ENCODE measurements at places on chromosomes 7 and 10.

GRCh38 chr7:380139-380485, 90.1 kb downstream of the FOXL3 start:
- no peak for DNase-seq

DNA sequence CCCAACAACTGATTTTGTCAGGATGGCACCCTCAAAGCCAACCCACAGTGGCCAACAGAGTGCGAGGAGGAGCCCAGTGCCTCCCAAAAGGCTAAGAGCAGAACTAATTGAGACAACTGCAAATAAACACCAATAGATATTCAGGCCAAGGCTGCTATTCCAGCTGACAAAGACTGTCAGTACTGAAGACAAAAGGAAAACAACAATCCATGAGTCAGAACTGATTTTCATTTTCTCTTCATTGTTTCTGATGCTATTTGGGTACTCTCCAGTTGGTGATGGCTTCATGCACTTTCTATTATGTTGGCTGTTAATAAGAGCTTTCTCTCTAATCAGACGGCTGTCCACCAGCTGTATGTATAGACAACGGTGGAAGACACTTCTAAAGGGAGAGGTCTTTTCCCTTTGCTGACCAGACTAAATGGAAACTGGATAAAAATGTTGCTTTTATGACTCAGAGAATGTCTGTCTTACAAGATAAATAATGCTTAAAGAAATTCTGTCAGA, 515.9 kb downstream of the PARD3 start:
- DNase-seq = no peak

DNA sequence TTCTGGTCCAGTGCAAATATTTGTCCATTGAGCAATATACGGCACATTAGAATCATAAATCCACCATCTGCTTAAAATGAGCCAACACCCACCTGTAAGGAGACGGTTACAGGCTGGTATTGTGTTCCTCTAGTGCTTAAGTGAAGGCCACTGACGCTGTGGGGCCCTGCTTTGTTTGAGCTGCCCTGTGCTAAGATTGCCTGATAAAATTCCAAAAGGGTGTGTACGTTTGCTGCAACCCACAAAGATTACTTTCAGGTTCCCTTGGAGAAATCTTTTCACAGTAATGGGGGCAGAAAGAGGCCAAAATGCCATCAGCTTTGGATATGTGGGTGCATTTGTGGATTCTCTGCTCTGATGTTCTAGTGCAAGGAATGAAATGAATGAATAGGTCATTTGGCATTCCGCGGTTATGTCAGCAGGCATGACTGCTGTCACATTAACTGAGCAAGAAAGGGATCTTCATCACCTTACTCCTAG, 34.4 kb downstream of the AGR3 start:
- DNase-seq = no peak

DNA sequence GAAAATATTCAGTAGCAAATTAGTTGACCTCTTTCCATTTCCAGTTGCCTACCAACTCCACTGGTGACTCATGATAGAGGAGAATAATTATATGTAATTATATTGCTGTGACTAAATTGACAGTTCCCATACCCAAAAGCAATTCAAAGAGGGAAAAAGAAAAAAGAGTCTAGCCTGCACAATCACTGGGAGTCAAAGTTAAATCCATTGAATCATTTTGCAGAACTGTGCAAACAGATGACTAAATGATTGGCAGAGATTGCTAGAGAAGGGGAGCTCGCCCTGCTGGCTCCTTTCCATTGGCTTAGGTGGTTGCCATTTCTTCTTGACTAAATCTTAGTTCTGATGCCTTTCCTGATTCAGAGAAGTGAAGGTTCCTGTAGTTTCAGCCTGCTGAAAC, 1228.6 kb upstream of the SORCS1 start:
- no peak for DNase-seq

GRCh38 chr7:99794585-99795502, 10.9 kb upstream of the CYP3A4 start:
- no peak for DNase-seq
